ENCODE measurements at places on chromosomes 4 and X.

GRCh38 chrX:19863212-19863856 lies 24.1 kb downstream of the SH3KBP1 start:
- DNase-seq = no peak

GRCh38 chrX:18422886-18423285 lies 2.5 kb upstream of the CDKL5 start:
- DNase-seq = no peak

DNA sequence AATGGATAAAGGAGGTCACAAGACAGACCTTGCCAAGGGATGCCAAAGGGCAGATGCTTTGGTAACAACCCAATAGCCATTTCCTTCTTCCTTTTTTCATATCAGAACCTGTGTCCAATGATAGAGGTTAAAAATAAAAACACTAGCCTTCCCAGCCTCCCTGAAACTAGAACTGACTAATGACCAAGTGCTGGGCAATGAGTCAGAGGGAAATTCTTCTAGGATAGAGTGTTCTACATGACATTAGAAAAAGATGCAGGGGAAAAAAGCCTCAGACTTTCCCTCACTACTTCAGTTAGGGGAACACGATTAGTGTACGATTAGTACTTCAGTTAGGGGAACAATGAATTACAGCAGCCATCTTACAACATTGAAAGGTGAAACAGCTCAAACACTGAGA lies 29.3 kb upstream of the FAM47C start:
- no peak for DNase-seq

- DNase-seq = no peak
These were observed 64.2 kb upstream of the NHSL2 start for GRCh38 chrX:71846429-71846828.

- peak; percentile 22 for DNase-seq
These were observed 23.9 kb upstream of the APLN start for GRCh38 chrX:129678614-129679195.

GRCh38 chrX:11209798-11210414 lies 83.3 kb upstream of the AMELX start:
- DNase-seq = no peak

- DNase-seq = no peak
These were observed 38.5 kb downstream of the SMAD1 start for GRCh38 chr4:145520172-145520571.

DNA sequence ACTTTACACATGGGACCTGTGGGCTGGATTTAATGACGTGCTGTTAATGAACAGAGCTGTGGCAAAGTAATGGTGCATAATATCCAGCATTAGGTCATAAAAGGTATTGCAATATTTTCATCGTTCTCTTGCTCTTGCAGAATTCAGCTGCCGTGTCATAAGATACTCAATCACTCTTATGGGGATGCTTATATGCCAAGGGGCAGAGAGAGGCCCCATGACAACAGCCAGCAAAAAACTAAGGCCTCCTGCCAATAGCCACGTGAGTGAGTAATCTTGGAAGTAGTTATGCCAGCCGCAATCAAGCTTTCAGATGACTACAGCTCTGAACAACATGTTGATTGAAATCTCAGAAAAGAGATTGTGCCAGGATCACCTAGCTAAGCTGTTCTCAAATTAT lies 616.9 kb downstream of the FSTL5 start:
- no peak for DNase-seq

- DNase-seq = no peak
These were observed 28.1 kb downstream of the ADAM29 start for GRCh38 chr4:174946246-174946645.

DNA sequence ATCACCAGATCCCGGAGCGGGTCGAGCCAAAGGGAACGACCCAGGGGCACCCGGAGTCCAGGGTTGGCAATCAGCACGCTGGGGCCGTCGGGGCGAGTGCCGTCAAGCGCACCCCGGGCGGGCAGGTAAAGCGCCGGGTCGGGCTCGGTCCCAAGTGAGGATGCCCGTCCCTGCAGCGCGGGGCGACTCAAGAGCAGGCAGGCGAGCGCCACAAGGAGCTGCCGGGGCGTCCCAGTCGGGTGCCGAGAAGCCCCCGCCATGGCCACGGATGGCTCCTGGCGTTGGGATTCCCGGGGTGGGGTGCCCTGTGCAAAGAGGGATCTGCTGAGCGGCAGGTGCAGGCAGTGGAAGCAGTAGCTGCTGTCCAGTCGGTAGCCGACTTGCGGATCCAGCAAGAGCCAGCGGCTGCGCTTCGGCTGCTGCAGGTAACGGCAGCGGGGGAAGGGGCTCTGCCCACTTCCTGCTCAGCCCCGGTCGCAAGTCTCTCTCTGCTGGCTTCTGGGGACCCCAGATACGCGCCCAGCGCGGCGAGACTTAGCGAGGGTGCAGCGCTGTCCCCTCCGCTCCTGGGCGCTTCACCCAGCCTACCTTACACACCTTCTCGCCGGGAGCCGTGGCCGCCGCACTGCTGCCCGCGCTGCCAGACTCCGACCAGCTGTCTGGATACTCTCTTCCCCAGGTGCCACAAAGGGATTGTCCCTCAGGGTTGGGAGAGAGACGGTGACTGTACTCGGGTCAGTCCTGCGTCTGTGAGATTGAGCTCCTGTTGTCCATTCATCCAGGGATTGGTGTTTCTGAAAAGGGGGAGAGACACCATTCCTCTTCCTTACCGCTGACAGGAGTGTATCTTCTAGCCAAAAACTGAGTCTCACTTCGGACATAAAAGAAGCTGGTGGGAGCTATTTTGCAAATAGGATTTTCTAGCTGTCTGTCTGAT lies at the start of gene FREM3:
FREM3 (minus strand) TSS at position 260 of the 937 bp plus-strand sequence; CDS start at position 260, 0 bp downstream.
- peak; percentile 18 for DNase-seq

- no peak for DNase-seq
These were observed 24.7 kb downstream of the IL3RA start for GRCh38 chrX:1361275-1361674.

GRCh38 chr4:7698584-7698983 lies 241.1 kb downstream of the AFAP1 start:
- peak; percentile 52 for DNase-seq

DNA sequence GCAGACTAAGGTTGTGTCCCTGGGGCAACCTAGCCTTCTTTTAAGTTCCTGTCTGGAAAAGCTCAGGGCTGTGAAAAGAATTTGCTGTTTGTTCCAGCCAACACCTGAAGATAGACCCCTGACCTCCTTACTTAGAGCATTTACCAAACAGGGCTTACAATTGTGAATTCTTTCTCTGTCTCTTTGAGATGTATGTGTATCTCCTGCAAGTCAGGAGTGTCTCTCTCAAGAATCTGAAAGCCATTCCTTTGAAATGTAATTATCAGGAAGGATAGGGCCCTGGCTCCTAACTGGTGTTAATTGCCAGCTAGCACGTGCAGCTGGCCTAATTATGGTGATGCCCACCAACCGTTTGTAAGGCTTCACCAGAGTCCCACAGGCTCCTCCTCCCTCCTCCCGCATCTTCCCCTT lies 18.2 kb downstream of the CCNG2 start:
- no peak for DNase-seq

- DNase-seq = peak; percentile 33
These were observed 7.9 kb downstream of the CXCL6 start for GRCh38 chr4:73844345-73844744.

DNA sequence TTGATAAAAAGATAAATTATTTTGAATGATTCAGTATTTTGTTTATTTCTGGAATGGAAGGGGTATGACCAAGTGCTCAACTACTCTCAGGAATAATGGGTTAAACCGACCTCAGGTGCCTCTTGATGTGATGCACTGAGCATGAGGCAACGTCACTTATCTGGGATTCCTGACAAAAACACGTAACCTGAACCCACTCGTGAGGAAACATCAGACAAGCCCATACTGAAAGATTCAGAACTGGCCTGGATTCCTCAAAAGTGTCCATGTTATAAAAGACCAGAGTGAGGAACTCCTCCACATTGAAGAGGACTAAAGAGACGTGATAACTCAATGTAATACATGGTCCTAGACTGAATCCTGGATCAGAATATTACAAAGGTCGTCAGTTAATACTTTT lies 144.0 kb downstream of the FNIP2 start:
- DNase-seq = no peak

- no peak for DNase-seq
These were observed 93.4 kb downstream of the REPS2 start for GRCh38 chrX:17039826-17040225.

DNA sequence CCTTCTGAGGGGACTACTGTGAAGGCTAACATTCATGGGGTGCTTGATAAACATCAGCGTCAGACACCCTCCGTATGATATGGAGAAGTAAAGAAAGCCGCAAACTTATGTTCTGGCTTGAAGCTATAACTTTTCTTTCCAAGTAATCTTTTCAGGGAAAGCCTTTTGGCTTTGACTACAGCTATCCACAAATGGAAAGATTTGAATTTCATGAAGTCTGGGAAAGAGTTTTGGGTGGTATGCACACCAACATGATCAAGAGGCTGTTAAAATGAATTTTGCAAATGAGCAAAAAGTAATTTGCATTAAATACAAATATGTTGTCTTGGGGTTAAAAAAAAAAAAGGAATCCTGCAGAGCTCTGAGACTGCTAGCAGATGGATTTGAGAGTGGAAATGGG lies 114.8 kb upstream of the LIMCH1 start:
- DNase-seq = no peak

DNA sequence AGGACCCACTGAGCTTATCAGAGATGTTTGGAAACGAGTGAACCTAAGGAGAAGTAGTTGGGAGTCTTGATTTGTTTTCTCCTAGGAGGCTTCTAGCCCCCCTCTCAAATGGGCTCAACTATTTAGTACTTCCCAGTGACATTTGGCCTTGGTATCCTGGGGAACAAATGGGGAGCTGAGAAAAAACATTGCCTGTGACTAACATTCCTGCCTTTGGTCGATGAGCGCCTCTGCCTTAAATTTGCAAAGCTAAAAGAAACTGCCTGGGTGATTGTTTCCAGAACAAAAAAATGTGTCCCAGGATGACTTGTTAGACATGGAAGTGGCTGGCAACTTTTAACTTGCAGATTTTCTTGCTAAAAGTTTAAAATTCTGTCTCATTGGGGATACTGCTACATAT lies 58.8 kb upstream of the IGFBP7 start:
- DNase-seq = peak; percentile 23

- DNase-seq = no peak
These were observed 144.7 kb downstream of the FRMPD4 start for GRCh38 chrX:12282991-12283390.

GRCh38 chr4:173517781-173518424 lies 12.1 kb downstream of the HAND2 start:
- DNase-seq = no peak

DNA sequence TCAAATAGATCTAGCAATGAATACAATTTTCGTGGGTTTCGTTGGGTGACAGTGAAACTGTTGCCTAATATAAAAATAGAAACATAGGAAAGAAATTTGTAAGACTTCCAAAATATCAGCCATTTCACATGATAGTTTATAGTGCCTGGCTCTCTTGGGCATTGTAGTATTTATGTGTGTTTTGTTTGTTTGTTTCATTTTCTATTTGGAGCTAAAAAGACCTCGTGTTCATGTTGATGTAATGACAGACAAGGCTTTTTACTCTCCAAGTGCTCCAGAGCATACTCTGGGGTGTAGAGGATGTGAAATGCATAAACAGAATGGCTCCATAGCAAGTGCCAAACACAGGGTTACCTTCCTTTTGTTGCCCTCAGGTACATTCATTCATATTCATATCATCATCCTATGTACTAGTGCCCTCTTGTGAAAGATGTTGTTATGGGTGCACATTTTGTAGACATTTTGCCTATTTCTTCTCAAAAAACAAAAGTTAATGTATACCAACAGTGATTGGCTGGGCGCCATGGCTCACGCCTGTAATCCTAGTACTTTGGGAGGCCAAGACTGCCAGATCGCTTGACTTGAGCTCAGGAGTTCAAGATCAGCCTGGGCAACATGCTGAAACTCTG lies 100.7 kb upstream of the AMOT start:
- no peak for DNase-seq

- DNase-seq = peak; percentile 8
These were observed 575.3 kb downstream of the TRIML1 start for GRCh38 chr4:188714501-188714900.

GRCh38 chr4:104129243-104129642 lies 365.5 kb downstream of the CXXC4 start:
- no peak for DNase-seq

DNA sequence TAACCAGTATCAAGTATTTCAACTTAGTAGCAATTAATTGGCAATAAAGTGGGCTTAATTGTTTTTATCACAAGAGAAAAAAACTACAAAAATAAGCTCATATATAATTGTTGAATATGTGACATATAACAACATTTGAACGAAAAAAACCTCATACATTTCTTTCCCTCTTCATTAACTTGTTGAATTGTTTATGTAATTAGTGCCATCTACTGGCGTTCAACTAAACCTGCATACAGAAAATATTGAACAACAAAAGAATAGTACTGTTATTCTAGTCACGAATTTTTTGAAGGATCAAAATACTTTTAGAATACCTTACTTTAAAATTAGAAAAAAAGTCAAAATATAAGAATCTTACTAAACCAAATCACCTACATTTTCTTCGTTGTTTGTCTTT lies 586.5 kb upstream of the FTHL17 start:
- DNase-seq = peak; percentile 9

DNA sequence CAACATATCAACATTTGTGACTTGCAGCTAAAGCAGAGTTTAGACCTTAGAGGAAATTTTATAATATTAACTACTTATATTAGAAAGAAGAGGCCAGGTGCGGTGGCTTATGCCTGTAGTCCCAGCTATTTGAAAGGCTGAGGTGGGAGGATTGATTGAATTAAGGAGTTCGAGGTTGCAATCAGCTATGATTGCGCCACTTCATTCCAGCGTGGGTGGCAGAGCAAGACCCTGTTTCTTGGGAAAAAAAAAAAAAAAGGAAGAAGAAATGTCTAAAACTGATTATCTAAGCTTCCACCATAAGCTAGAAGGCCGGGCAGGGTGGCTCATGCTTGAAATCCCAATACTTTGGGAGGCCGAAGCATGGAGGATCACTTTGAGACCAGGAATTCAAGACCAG lies 42.0 kb upstream of the USP9X start:
- DNase-seq = no peak

DNA sequence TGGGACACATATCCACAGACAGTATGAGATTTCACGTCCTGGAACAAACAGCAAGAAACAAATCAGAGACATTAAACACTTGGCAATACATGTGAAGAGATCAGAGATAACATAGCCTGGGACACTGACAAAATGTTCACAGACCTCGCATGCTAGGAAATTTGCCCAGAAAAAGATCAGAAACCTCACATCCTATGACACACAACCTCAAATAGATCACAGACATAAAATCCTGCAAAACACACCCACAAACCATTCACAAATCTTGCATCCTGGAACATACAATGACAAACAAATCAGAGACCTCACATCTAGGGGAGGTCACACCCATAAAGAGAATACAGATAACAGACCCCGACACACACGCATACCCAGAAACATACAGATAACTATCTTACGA lies 18.0 kb downstream of the SUV39H1 start:
- peak; percentile 6 for DNase-seq
